ENCODE measurements at places on chromosomes 12 and 14. TPM values are rescaled to one million over a fixed set of nuclear protein-coding genes. Genes with fewer than 3 reads are reported as not detected.
A peak's percentile ranks its signal among the peaks of the same experiment; 100 is the strongest.

Gene MGST1
- total RNA-seq = 29.6 TPM

DNA sequence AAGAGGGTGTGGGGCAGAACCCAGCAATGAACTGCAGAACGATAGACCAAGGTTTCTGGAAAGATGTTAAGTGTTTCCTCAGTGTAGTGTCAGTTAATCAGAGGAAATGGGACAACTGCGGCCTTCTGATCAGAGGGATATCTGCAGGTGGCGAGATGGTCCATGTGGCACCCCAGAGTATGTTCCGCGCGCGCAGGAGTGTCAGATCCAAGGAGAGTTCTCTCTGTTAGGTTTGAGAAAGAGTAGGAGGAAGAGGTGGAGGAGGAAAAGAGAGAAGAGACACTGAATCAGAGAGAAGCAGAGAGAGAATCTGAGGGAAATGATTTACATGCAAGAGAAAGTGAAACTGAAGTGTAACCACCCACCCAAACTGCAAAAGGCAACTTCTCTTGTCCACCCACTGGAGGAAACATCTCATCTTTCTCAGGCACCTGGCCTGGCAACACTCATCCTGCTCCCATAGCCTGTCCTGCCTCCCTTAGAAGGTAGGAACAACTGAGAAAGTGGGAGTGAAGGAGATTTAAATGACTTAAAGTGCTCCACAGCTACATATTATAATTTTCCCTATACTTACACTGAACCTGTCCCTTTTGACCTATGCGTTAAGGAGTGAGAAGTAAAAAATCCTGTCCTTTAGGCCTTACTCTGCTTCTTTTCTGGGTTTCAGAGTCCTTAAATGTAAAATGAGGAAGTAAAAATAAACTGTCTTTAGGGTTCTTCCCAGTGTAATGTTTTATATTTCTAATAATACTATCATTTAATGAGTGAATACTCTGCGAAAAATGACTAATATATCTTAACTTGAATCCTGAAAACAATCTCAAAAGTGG lies 6.8 kb upstream of the TESPA1 start:
- DNase-seq = no peak
- no peaks in the 10 kb centered on the region for H3K36me3 ChIP-seq
- H3K4me3 ChIP-seq = no peak overlapping the region
- H3K27me3 ChIP-seq = no peaks in the 10 kb centered on the region
- H3K4me1 ChIP-seq = no peaks in the 10 kb centered on the region

DNA sequence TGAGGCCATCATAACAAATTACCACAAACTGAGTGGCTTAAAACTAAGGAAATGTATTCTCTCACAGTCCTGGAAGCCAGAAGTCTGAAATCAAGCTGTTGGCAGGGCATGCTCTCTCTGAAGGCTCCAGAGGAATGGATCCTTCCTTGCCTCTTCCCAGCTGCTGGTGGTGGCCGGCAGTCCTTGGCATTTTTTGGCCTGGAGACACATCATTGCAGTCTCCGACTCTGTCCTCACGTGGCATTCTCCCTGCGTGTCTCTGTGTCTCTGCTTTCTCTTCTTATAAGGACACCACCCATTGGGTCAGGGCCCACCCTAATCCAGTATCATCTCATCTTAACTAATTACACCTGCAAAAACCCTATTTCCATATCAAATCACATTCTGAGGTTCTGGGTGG lies 206.1 kb downstream of the SLC41A2 start:
- H3K36me3 ChIP-seq = peaks cover 5% of the 10 kb centered on the region
- no peak overlapping the region for H3K4me3 ChIP-seq
- no peak for DNase-seq

DNA sequence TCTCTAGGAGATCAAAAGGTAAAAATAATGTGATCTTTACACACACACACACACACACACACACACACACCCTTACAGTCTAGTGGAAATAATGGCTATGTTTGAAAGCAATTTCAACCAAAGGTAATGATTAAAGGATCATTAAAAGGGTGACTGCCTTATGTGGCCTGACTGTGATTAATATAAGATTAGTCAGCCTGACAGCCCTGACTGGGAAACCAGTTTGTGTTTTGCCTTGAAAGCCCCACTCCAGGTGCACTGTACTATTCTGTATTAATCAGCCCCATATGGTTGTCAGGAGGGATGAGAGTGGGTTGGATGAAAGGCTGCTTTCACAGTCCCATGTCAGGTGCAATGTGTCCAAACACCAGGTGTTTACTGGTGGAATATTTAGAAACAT lies 10.5 kb downstream of the RASSF9 start:
- no peaks in the 10 kb centered on the region for H3K27me3 ChIP-seq
- H3K36me3 ChIP-seq = no peaks in the 10 kb centered on the region
- H3K4me1 ChIP-seq = no peaks in the 10 kb centered on the region
- H3K4me3 ChIP-seq = no peak overlapping the region

GRCh38 chr14:22391908-22392565 lies 197.0 kb downstream of the DAD1 start:
- no peaks in the 10 kb centered on the region for H3K27me3 ChIP-seq
- peaks cover 4% of the 10 kb centered on the region for H3K4me1 ChIP-seq
- no peak overlapping the region for H3K4me3 ChIP-seq
- no peak for DNase-seq
- H3K36me3 ChIP-seq = no peaks in the 10 kb centered on the region

GRCh38 chr12:56488041-56488955 lies at the start of gene GLS2:
Gene GLS2 (minus strand): TSS chr12:56488161. CDS start chr12:56488118, 43 bp downstream.
- no peaks in the 10 kb centered on the region for H3K4me1 ChIP-seq
- peak within 1 kb of the TSS; percentile 48 for H3K4me3 ChIP-seq
- H3K27me3 ChIP-seq = peaks cover 4% of the 10 kb centered on the region

GRCh38 chr12:4996714-4997113 lies 47.0 kb upstream of the KCNA5 start:
- no peak overlapping the region for H3K27ac ChIP-seq
- no peaks in the 10 kb centered on the region for H3K36me3 ChIP-seq
- H3K4me1 ChIP-seq = no peaks in the 10 kb centered on the region

DNA sequence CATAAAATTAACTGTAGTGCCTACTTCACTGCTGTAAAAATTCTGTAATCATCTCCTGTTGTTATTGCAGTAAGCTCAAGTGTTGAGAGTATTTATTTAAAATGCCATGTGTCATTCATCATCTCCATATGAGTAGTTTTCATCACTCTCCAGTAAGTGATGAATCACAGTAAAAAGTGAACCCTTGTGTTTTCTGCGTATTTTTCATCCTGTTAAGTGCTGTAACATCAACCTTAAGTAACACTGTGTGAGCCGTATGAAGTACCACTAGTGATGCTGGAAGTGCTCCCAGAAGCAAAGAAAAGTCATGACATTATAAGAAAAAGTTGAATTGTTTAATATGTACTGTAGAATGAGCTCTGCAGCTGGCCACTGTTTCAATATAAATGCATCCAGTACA lies 55.4 kb downstream of the SLCO1B3 start:
- no peaks in the 10 kb centered on the region for H3K27me3 ChIP-seq
- DNase-seq = no peak
- no peaks in the 10 kb centered on the region for H3K36me3 ChIP-seq
- H3K4me1 ChIP-seq = no peaks in the 10 kb centered on the region
- H3K4me3 ChIP-seq = no peak overlapping the region

DNA sequence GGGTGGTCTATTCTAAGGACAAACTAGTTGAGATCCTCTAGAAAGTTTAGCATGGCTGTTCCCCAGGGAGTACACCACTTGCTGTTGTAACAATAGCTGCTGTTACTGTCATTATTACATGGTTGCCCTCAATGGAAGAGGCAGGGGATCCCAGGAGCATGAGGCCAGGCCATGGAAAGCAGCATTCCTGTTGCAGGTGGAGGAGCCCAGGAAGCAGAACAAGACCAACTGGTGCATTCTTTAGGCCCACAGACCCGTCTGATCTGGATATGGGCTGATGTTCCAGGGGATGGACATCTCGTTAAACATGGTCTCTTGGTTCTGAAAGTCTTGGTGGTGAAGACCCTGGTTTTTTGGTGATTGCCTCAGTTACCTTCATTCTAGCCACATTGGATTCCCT lies 109.2 kb upstream of the WSCD2 start:
- no peaks in the 10 kb centered on the region for H3K36me3 ChIP-seq
- DNase-seq = no peak
- H3K27me3 ChIP-seq = peaks cover 6% of the 10 kb centered on the region
- no peak overlapping the region for H3K4me3 ChIP-seq
- no peak overlapping the region for H3K27ac ChIP-seq
